ENCODE measurements at places on chromosomes 4 and X.

- peak; percentile 21 for DNase-seq
Measured at GRCh38 chrX:109889289-109890006, 113.5 kb upstream of the TMEM164 start.

DNA sequence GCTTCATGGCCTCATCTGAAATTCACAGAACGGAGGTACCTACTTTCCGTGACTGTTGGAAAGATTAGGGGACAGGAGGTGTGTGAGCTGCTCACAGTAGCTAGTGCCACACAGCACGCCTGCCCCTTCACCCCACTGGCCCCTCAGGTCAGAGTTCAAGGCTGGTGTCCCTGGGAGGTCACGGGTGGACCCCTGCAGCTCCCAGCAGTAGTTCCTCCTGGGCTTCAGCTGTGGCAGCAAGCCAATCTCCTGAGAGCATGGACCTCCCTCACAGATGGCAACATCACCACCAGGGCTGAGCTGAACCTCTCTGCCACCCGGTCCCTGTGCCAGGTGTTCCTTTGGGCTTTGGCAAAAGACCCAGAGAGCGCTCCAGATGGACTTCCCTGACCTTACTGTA is 1.8 kb downstream of the IDH3G start:
- no peak for DNase-seq

- DNase-seq: no peak
Measured at GRCh38 chrX:110519906-110520452, 161.3 kb downstream of the RTL9 start.

GRCh38 chr4:3701736-3702560 is 64.2 kb upstream of the ADRA2C start:
- no peak for DNase-seq

GRCh38 chr4:87567191-87567590 is 38.0 kb upstream of the SPARCL1 start:
- no peak for DNase-seq

DNA sequence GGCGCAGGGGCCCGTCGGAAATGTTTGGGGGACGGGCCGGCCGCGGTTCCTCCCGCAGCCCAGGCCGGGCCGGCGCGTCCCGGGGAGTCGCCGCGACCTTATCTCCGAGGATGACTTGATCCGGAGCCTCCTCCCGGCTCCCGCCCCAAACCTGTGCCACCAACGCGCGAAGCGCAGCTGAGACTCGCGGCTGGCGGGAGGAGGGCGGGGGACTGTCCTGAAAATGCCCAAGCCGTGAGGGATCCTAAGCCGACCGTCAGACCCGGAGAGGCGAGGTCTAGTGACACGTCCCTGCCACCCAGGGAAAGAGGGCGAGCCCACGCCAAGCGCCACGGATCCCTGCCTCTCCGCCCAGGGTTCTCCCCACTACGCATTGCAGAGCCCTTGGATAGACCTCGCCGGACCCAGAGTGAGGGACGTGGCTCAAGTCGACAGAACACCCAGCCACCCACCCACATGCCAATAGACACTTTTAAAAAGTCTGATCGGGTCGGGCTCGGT is 26.9 kb downstream of the UTP14A start:
- no peak for DNase-seq

DNA sequence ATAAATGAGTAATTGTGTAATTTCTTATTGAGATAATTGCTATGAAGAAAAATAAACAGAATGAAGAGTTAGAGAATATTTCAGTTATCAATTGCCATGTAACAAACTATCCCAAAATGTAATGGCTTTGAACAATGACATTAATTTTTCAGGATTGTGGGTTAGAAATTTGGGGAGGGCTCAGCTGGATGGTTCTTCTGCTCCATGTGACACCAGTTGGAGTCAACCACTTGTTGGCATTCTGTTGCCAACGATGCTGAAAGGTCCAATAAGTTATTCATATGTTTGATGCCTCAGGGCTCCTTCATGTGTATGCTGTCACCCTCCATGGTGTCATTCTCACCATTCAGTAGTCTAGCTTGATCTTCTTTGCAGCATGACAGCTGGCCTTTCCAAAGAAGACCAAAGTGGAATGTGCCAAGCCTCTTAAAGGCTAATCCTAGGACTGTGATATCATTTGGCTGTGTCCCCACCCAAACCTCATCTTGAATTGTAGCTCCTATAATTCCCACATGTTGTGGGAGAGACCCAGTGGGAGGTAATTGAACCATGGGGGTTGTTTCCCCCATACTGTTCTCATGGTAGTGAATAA is 20.9 kb upstream of the CCDC149 start:
- DNase-seq: no peak

DNA sequence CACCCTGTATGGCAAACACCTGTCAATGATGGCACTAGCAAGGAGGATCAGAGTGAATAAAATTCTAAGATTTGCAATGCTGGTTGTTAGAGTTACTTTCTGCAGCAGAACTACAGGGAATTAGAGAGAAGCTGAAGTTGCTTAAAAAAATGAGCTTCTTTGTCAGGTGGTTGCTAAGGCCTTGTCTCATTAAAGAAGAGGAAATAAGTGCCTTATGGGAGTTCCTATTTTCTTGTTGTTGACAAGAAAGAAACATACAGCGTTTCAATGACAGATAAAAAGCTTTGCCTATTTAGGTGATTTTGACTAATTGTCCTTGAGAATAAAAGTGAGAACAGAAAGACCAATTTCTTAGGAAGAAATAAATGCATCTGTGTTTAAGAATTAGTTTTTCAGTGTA is 106.0 kb upstream of the ARHGAP24 start:
- DNase-seq: no peak

Measured in SK-MEL-5 (cell line).